Osteoblast (primary cell): ENCODE measurements at places on chromosomes 3 and 15. TPM values are rescaled to one million over a fixed set of nuclear protein-coding genes. Genes with fewer than 3 reads are reported as not detected.
A peak's percentile ranks its signal among the peaks of the same experiment; 100 is the strongest.

GRCh38 chr3:13028010-13028821 lies 45.0 kb downstream of the IQSEC1 start:
- DNase-seq, result peak; percentile 17
- H3K27ac ChIP-seq, result no peak overlapping the region
- no peaks in the 10 kb centered on the region for H3K36me3 ChIP-seq
- H3K4me1 ChIP-seq, result peaks cover 22% of the 10 kb centered on the region

DNA sequence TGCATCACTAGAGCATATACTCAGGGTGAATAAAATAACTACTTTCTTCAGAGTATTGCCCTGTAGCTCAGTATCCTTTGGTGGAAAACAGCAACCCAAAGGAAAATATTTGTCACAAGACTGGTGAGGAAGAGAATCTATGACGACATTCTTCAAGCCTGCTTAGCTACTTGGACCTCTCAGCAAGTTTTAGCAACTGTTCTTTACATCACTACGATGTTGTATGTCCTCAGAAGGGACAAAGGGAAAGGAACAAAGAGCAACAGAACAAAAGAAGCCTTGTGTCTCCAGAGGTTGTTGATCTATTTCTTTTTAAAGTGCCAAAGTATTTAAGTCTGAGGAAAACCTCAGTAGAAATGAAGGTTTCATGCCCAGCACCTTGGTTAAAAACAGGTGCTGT lies 746.7 kb downstream of the NAALADL2 start:
- no peaks in the 10 kb centered on the region for H3K27me3 ChIP-seq
- H3K36me3 ChIP-seq, result no peaks in the 10 kb centered on the region
- H3K4me1 ChIP-seq, result no peaks in the 10 kb centered on the region
- no peak for DNase-seq
- H3K4me3 ChIP-seq, result no peak overlapping the region

DNA sequence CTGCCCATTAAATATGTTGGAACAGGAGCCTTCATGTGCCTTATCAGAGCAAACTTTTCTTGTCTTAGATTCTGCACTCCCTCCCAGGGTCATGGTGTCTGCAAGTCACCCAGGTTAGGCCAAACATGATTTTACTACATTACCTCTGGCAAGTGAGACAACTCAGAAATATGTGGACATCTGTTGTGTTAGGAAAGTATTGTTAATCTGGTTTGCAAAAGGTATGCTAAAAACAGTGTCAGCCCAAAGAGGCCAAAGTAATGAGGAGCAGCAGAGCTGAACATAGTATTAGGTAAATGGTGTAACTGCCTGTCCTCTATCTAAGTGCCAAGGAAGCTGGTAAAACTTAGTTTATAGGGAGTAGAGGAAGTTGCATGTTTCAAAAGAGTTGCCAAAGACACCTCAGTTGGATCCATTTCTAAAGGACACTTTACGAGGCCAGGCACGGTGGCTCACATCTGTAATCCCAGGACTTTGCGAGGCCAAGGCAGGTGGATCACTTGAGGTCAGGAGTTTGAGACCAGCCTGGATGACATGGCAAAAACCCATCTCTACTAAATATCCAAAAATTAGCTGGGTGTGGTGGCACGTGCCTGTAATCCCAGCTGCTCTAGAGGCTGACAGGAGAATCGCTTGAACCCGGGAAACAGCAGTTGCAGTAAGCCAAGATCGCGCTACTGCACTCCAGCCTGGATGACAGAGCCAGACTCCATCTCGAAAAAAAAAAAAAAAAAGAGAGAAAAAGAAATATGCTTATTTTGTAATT lies 22.5 kb upstream of the PPIB start:
- peaks cover 19% of the 10 kb centered on the region for H3K36me3 ChIP-seq
- no peak overlapping the region for H3K4me3 ChIP-seq
- DNase-seq, result no peak
- no peaks in the 10 kb centered on the region for H3K27me3 ChIP-seq

DNA sequence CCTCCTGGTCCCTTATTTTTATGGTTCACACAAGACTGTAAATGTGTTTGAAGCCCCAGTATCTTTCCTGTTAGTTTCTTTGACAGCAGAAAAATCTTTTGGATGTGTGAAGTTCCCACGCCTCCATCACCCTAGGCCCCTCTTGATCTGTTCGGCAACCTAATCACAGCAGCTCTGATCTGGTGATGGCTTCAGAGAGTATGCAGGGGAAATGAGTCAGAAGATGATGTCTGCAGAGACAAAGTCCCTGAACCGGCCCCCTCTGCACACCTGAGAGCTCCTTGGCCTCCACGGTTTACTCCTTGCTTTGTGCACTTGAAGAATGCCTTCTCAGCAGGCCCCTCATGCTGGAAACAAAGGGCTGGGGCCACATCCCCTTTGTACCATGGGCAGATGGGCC lies 63.5 kb downstream of the CLDN11 start:
- H3K27ac ChIP-seq, result no peak overlapping the region
- H3K27me3 ChIP-seq, result no peaks in the 10 kb centered on the region
- no peak overlapping the region for H3K4me3 ChIP-seq
- DNase-seq, result no peak
- H3K4me1 ChIP-seq, result peaks cover 2% of the 10 kb centered on the region

- no peak overlapping the region for H3K27ac ChIP-seq
- H3K4me1 ChIP-seq, result no peaks in the 10 kb centered on the region
- DNase-seq, result no peak
Observed at GRCh38 chr3:144085964-144086363, 114.3 kb downstream of the DIPK2A start.

DNA sequence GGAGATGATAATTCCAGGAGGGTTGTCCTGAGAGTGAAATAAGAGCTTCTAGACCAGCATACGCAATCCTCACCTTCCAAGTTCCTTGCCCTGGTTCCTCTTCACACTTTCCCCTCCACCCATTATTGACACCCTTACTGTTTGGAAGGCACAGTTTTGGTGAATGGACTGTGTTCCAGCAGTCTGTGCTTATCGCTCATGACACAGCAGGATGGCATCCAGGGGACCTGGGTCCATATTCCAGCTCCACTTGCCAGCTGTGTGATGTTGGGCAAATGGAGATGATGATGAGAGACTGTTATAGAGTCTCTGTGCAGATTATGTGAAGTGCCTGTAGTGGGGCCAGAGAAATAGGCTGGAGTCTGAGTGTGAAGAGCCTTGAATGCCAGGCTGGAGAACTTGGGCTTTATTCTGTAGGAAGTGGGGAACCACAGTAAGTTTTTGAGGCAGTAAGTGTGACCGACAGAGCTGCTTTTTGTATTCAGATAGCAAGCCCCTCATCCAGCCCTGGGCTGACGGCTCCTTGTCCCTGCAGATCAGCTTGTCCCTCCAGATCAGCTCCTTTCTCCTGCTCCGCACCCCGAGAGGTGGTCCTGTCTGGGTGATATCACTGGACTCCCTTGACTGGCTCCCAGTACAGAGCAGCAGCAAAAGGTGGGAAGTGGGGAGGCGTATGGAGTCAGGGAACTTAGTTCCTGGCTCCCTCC lies 8.1 kb downstream of the KBTBD13 start:
- H3K4me1 ChIP-seq, result no peaks in the 10 kb centered on the region
- peaks cover 38% of the 10 kb centered on the region for H3K27me3 ChIP-seq
- peak; percentile 62 for DNase-seq
- H3K36me3 ChIP-seq, result no peaks in the 10 kb centered on the region
- no peak overlapping the region for H3K4me3 ChIP-seq

DNA sequence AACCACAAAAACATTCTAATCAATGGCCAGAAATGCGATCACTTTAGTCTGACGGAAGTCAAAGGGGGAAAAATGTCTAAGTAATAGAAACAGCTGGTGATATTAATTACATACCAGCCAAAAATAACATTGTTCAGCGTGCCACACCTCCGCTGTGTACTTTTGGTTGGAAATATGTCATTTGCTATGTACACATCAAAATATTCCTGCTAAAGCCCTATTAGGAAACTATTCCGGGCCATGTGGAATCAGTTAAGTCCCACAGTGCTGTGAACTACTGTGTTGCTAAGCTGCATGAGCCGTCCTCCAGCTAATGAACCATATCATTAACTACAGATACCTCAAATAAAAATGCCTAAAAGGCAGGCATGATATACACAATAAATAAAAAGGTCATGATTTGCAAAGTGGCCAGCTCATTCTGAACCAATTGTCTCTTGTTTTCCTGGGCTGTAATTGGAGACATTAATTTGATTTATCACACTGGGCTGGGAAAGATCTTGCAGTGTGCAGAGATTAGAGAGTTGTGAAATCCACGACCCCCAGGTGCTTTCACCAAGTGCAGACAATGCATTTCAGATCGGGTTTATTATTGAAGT lies 200.5 kb upstream of the LRTM1 start:
- peak overlapping the region; percentile 45 for H3K4me3 ChIP-seq
- H3K36me3 ChIP-seq, result no peaks in the 10 kb centered on the region
- peak; percentile 59 for DNase-seq
- no peak overlapping the region for H3K27ac ChIP-seq
- H3K4me1 ChIP-seq, result peaks cover 10% of the 10 kb centered on the region

GRCh38 chr15:77671362-77672056 lies 38.8 kb upstream of the LINGO1 start:
- DNase-seq, result no peak
- H3K4me3 ChIP-seq, result no peak overlapping the region
- H3K27me3 ChIP-seq, result peaks cover 48% of the 10 kb centered on the region
- H3K36me3 ChIP-seq, result no peaks in the 10 kb centered on the region

- H3K4me1 ChIP-seq, result peaks cover 10% of the 10 kb centered on the region
- peaks cover 18% of the 10 kb centered on the region for H3K27me3 ChIP-seq
- no peaks in the 10 kb centered on the region for H3K36me3 ChIP-seq
- no peak overlapping the region for H3K4me3 ChIP-seq
- no peak overlapping the region for H3K27ac ChIP-seq
Observed at GRCh38 chr15:66264859-66265513, 11.4 kb upstream of the MEGF11 start.

GRCh38 chr3:58588030-58588614 lies 10.9 kb upstream of the FAM107A start:
- H3K4me1 ChIP-seq, result no peaks in the 10 kb centered on the region
- H3K27me3 ChIP-seq, result peaks cover 41% of the 10 kb centered on the region
- no peak overlapping the region for H3K27ac ChIP-seq
- no peaks in the 10 kb centered on the region for H3K36me3 ChIP-seq
- no peak overlapping the region for H3K4me3 ChIP-seq

DNA sequence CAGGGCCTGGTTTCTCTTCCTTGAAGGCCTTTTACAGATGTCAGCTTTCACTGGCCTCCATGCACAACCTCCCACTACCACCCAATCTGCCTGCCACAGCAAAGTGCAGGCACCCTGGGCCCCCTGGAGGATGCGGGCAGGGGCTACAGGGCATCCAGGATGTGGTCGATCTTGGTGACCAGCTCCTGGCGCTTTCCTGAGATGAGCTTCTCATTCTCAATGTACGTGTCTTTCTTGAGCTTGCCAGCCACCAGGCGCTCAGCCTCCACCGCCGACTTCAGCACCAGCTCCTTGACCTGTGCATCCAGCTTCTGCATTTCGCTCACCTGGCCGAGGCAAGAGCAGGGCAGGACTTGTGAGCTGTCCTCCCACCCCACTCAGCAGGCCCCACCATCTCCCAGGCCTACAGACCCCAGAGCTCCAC lies 30.3 kb downstream of the RPN1 start:
- no peaks in the 10 kb centered on the region for H3K27me3 ChIP-seq
- peaks cover 31% of the 10 kb centered on the region for H3K4me1 ChIP-seq
- peak; percentile 77 for DNase-seq
- H3K27ac ChIP-seq, result peak overlapping the region; percentile 66
- H3K4me3 ChIP-seq, result no peak overlapping the region
- peaks cover 42% of the 10 kb centered on the region for H3K36me3 ChIP-seq

DNA sequence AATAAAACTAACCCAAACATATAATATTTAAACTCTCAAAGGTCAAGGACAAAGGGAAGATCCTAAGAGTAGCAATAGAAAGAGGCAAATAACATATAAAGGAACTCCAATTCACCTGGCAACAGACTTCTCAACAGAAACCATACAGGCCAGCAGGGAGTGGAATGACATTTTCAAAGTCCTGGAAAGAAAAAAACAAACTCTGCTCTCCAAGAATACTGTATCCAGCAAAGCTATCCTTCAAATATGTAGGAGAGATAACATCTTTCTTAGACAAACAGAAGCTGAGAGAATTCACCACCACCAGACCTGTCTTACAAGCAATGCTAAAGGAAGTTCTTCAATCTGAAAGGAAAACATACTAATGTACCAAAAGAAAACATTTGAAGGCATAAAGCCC lies 51.5 kb upstream of the TMEM158 start:
- no peak overlapping the region for H3K4me3 ChIP-seq
- DNase-seq, result no peak
- H3K4me1 ChIP-seq, result peaks cover 6% of the 10 kb centered on the region
- no peaks in the 10 kb centered on the region for H3K36me3 ChIP-seq

- H3K27me3 ChIP-seq, result no peaks in the 10 kb centered on the region
- H3K36me3 ChIP-seq, result no peaks in the 10 kb centered on the region
- DNase-seq, result peak; percentile 62
- H3K4me1 ChIP-seq, result peaks cover 30% of the 10 kb centered on the region
Observed at GRCh38 chr15:29815000-29815710, 7.1 kb downstream of the TJP1 start.

DNA sequence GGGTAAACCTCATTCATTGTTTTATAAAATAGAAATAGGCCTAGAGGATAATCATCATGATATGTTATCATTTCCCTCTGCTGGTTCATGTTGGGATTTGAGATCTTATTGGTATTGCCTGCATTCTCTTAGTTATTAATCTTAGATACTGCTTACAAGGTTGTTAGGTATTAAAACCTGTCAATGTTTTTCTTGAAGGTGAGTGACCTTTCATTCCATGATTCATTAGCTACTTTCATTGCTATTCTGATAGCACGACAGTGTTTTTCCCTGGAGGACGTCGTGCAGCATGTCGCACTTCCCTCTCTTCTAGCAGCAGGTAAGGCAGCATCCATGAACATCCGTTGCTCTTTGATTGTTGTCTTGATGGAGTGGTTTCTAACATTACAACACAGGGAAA lies 17.1 kb downstream of the P2RY12 start:
- no peak for DNase-seq
- H3K27ac ChIP-seq, result no peak overlapping the region
- H3K36me3 ChIP-seq, result no peaks in the 10 kb centered on the region
- peaks cover 32% of the 10 kb centered on the region for H3K4me1 ChIP-seq
- no peaks in the 10 kb centered on the region for H3K27me3 ChIP-seq

- no peaks in the 10 kb centered on the region for H3K27me3 ChIP-seq
- H3K27ac ChIP-seq, result no peak overlapping the region
- DNase-seq, result no peak
- no peaks in the 10 kb centered on the region for H3K36me3 ChIP-seq
- H3K4me1 ChIP-seq, result no peaks in the 10 kb centered on the region
Observed at GRCh38 chr3:72060447-72061034, 275.6 kb upstream of the PROK2 start.

- peaks cover 2% of the 10 kb centered on the region for H3K4me1 ChIP-seq
- no peak overlapping the region for H3K4me3 ChIP-seq
- no peak overlapping the region for H3K27ac ChIP-seq
- H3K36me3 ChIP-seq, result no peaks in the 10 kb centered on the region
- H3K27me3 ChIP-seq, result no peaks in the 10 kb centered on the region
- DNase-seq, result no peak
Observed at GRCh38 chr3:61938878-61939549, 377.6 kb downstream of the PTPRG start.

Gene DUOX1
- total RNA-seq, result under 0.01 and 0.29 TPM in 2 replicates

Gene GOLGA6L9
- total RNA-seq, result 1.8 TPM in 2 replicates

Gene CHRNA7
- total RNA-seq, result under 0.01 TPM in 1 of 2 replicates, not detected in the other

Gene ANKRD34C
- not detected in 2 replicates for total RNA-seq

Gene ADIPOQ
- under 0.01 TPM in 2 replicates for total RNA-seq

Gene KBTBD13
- total RNA-seq, result not detected in 2 replicates

Gene ST8SIA2
- total RNA-seq, result 0.29 and 0.36 TPM in 2 replicates

Gene BFSP2
- not detected in 2 replicates for total RNA-seq

Gene PIERCE2
- 3.6 and 5.3 TPM in 2 replicates for total RNA-seq

Gene CHRFAM7A
- under 0.01 and 0.72 TPM in 2 replicates for total RNA-seq

Gene ALDH1A2
- 0.88 and 1.1 TPM in 2 replicates for total RNA-seq

Gene TMEM212
- not detected in 2 replicates for total RNA-seq
